ENCODE measurements at places on chromosomes 5 and 9.

DNA sequence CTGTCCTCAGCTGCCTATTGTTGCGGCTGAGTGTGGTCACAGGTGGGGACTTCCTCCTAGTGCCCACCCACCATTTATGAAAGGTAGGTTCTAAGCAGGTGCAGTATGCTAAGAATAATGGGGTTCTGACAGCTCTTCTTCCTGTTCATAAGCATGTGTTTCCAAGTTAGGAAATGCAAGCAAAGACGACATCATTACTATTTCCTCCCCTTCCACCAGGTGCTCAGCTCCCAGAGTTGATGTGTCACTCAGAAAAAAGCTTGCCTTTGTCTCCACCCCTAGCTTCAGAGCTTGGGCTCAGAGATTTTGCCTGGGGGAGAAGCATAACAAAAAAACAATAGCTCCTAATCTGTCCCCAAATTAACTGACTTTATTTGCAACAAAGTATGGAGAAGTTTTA, 1076.7 kb downstream of the NR2F1-AS1 start:
- DNase-seq = no peak

DNA sequence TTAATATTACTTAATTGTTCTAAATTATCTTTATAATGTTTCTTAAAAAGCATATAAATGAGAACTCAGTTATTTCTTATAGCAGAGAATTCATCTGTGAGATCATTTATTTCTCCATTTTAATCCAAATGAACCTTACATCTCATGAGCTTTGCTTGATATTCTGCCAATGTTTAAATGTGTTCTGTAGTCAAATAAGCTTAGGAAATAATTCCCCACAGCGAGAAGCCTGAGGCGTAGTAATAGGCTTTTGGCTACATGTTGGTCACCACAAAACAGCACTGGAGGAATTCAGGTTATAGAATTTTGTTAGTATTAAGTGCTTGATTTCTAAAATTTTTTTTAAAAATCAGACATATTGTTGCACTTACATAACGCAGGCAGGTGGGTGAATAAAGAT, 585.3 kb upstream of the RORB start:
- no peak for DNase-seq

DNA sequence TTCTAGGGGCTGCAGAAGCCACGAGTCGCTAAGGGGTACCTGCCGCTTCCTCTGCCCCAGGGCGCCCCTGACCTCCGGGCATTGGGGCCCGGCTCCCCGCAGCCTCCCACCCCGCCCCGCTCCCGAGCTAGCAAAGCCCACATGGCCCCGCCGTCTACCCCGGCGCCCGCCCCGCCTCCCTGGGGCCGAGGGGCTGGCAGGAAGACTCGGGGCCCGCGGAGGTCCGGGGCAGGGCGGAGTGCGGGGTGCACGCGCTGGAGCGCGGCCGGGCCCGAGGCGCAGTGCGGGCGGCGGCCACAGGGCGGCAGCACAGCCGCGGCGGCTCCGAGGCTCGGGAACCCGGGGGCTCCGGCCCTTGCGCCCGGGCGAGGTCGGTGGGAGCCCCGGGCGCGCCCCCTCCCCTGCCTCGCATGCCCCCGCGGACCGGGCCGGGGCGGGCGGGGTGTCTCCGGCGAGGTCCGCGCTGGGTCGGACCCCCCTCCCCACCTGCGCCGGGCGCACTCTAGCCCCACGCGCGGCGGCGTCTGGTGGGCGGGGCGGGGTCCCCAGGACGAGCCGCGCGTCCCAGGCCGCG, 6.7 kb downstream of the NRARP start:
- peak; percentile 62 for DNase-seq

GRCh38 chr5:167769846-167770413, 521.5 kb upstream of the WWC1 start:
- no peak for DNase-seq

GRCh38 chr5:67639976-67640375, 443.4 kb upstream of the CD180 start:
- DNase-seq = no peak

- DNase-seq = peak; percentile 3
Measured at GRCh38 chr9:86202338-86202882, 57.0 kb downstream of the C9orf153 start.

GRCh38 chr5:163309914-163310313, 127.5 kb upstream of the CCNG1 start:
- DNase-seq = no peak

GRCh38 chr5:151739939-151740335, 18.5 kb downstream of the ATOX1 start:
- DNase-seq = no peak

DNA sequence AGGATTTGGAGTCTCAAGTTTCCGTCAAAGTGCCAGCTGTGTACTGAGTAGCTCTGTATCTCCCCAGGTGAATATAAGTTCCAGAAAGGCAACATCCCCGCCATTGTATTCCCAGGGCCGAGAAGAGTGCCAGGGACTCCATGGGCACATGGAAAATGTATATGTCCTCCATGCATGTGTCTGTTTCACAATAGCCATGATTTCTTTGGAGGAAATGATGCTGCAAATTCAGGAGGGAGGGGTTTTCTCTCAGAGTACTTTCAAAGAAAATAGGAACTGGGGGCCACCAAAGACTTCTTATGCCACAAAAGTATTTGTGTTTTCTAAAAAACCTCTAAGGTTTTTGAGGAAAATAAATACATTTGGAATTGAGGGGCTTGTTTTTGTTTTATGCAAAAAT, 524.6 kb downstream of the BNC2 start:
- no peak for DNase-seq

- no peak for DNase-seq
Measured at GRCh38 chr5:136396886-136397285, 31.5 kb upstream of the TRPC7 start.

- DNase-seq = no peak
Measured at GRCh38 chr5:135069895-135070657, 36.0 kb upstream of the PITX1 start.

DNA sequence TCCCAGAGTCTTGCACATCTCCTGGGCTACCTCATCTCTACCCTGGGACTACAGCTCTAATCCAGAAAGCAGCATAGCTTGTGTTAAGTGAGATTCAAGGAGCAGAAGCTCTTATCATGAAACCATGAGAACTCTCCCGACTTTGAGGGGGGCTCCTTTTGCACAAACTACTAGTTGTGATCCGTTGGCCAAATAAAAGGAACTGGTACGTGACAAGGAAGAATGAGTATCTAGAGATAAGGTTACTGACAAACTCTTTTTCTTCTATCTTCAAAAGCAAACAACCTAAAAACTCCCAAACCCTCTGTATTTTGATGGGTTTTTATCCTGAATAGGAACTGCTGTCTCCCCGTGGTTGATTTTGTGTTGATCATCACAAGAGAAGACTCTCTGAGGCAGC, 168.5 kb downstream of the SLC24A2 start:
- DNase-seq = no peak

GRCh38 chr5:35317586-35317985, 87.3 kb upstream of the PRLR start:
- DNase-seq = no peak

DNA sequence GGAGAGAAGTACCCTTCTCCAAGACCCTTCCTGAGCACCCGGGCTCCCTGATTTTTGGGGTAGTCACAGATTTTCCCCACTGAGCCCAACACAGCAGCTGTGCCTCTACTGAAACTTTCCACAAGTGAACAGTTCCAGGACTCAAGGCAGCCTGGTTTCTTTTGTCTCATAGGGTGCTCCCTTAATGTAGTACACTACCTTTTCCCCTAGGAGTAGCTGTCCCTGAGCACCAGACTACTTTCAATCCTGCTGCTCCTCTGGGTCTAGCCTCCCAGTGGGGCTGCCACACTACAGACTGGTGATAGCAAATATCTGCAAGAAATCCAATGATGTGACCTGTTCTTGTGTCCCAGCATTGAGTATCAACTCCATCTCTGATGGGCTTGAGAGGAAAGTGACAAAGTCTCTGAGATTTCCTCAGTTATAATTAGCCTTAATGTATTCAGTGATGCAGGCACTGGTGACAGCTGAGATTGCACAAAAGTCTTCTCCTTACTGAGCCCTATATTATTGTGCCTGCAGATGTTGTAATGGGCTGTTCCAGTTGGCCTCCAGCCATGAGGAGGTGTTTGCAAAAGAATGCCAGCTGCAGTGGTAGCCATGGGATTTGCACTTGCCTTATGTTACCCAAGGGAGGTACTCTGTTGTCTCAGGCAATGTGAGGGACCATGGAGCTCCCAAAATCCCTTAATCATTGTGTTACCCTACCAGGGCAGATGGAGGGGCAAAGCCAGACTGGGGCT, 1802.5 kb downstream of the EFNA5 start:
- no peak for DNase-seq

- DNase-seq = no peak
Measured at GRCh38 chr5:51983161-51983560, 599.9 kb downstream of the ISL1 start.

GRCh38 chr9:127244609-127245601, 19.7 kb upstream of the GARNL3 start:
- DNase-seq = peak; percentile 94

- DNase-seq = no peak
Measured at GRCh38 chr5:78983601-78984438, 1.3 kb downstream of the ARSB start.

All from activated T-cell treated with anti-CD3 and anti-CD28 coated beads for 48 hours (primary cell).